Cerebellar cortex (tissue), 1 donor: ENCODE measurements at places on chromosomes 6 and 20.

DNA sequence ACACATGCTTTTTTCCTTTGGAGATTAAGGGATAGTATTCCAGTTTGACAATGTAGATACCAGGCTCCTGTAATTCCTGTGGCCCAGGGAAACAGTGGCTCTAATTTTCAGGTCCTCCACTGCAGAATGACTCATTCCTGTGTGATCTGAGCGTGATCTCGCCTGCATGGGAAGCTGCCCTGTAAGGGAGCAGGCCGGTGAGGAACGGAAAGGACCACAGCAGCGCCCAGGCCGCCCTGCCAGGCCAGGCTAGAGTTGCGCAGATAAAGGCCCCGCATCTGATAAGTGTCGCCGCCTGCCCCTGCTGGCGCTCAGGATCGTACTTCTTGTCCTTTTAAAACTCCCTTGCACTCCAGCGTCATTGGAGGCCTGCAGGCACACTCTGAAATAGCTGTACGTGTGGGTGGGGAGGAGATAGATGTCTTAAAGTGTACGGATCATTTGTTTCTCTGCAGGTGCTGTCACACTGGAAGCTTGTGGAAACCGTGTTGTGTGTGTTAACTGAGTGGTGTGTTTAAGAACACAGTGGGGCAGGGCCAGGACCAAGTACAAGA, 60.7 kb downstream of the SYNJ2 start:
- no peak for DNase-seq

DNA sequence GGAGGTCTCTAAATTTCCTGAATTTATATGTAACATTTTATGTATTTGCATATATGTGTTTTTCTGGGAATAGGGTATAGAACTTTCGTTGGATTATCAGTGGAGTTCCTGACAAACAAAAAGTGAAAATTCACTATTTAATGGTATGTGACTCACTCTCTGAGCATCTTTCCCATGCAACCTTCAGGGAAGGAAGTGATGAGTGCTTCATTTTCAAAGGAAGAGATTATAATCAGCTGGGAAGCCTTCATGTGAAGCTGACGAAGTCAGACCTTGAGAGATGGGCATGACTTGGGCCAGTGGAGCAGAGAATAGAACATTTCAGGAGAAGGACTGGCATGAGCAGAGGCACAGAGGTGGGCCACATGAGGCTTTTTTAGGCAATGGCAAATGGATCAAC, 72.7 kb downstream of the FAXC start:
- DNase-seq = no peak

- no peak for DNase-seq
Observed at GRCh38 chr6:127932708-127933107, 31.9 kb upstream of the THEMIS start.

GRCh38 chr20:45592574-45593189, 13.6 kb upstream of the WFDC8 start:
- DNase-seq = peak; percentile 32

DNA sequence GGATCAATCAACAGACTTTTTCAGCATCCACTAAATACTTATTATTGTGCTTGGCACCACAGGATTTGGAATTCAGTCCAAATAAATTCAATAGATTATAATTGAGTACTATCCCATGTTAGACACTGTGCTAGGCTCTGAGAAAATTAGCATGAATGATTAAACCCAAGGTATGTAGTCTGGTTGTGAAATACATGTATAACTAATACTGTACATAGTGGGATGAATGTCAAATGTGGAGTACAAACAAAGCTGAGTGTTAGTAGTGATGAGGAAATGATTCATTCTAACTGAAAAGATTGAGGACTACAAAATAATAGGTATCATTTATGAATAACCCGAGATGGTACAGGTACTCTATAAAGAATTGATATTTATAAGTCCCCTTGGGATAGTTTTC, 111.9 kb upstream of the FLRT3 start:
- DNase-seq = no peak

- DNase-seq = no peak
Observed at GRCh38 chr6:54860739-54861138, 14.2 kb downstream of the FAM83B start.

DNA sequence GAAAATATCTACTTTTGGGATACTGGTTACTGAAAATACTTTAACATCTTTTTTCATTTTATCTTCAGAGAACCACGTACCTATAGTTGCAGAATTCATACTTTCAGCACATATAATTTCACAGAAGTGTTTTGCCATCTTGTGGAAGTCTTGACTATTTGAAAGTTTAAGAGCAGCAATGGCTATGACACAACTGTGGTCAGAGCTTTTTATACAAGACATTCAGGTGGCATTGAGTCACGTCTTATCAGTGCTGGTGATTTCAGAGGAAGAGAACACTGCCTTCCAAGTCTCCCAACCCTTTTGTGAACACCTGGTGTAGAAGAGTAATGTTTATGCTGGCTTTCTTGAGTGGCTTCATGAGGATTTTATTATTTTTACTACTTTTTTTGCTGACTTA, 171.6 kb downstream of the ARID1B start:
- DNase-seq = no peak

DNA sequence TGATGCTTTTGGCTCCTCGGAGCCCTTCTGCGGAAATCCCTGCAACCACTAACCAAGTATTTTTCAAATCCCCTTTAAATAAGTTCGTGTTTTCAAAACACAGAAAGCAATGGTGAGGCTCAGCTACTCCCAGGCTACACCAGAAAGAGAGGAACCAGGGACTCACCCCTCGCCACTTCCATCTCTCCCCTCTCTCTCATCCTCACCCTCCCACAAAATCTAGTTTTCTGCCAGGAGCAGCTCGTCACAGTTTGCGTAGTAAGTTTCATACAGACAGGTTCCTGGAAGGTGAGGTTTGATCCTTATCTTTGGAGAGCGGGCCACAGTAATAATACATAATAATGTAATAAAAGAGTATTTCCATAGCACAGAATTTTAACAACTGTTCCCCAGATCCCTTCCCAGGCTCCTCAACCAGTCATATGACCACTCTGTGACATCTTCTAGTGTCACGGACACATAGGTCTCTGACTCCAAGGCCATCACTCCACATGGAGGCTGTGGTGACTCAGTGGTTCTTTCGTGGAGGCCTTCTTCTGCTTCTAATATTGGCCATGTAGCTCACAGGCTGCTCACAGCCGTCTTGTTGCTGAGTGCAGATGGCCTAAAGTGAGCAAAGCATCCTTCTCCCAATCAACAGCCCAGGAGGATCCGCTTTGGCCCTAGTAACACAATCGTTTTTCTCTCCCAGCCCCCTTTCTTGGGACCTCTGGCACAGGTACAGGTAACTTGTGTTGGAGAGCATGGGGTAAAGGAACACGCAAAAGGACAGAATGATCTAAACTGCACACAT, 295.7 kb downstream of the CDC5L start:
- DNase-seq = no peak

GRCh38 chr6:53581856-53582255, 37.0 kb upstream of the GCLC start:
- DNase-seq = no peak

GRCh38 chr6:68633972-68634725, 933 bp upstream of the ADGRB3 start:
- peak; percentile 57 for DNase-seq

GRCh38 chr6:154219250-154219649, 137.4 kb downstream of the IPCEF1 start:
- no peak for DNase-seq

DNA sequence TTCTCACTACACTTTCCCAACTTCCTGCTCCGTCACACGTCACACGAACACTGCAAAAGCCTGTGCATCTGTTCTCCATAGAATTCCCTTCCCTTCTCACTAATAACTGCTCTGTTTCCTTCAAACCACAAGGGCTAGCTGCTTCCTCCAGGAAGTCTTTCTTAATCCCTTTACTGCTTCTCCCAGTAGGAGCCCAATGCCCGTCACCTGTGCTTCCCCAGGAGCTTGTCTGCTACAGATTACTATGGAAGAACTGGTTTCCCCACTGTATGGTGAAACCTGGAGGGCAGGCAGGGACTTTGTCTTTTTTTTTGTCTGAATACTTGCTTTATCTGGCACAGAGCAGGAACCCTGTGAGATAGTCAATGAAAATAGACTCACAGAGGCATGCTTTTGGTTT, 444.7 kb upstream of the MAP3K7 start:
- DNase-seq = no peak

- DNase-seq = no peak
Observed at GRCh38 chr6:63799313-63799712, 163.7 kb downstream of the PHF3 start.

GRCh38 chr6:3803627-3804468, 45.3 kb upstream of the FAM50B start:
- DNase-seq = no peak

- DNase-seq = no peak
Observed at GRCh38 chr6:149122850-149123821, 194.4 kb upstream of the TAB2 start.

DNA sequence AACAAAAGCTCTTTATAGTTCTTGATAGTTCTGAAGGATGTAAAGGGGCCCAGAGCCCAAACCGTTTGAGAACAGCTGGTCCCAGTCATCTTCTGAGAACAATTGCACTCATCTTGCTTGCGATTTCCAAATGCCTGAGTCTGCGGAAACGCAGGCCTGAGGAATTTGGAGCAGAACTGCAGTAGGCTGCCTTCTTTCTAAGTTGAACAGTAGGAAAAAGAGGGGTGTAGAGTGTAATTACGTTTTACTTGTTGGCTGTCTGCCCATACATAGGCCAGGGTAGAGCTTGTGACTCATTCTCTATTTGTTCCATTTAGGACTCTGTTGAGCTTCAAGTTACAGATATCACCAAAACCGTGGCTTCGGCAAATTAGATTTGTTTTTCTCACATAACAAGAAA, 42.0 kb upstream of the KIF16B start:
- no peak for DNase-seq

GRCh38 chr20:48763216-48763914, 64.4 kb downstream of the PREX1 start:
- no peak for DNase-seq

DNA sequence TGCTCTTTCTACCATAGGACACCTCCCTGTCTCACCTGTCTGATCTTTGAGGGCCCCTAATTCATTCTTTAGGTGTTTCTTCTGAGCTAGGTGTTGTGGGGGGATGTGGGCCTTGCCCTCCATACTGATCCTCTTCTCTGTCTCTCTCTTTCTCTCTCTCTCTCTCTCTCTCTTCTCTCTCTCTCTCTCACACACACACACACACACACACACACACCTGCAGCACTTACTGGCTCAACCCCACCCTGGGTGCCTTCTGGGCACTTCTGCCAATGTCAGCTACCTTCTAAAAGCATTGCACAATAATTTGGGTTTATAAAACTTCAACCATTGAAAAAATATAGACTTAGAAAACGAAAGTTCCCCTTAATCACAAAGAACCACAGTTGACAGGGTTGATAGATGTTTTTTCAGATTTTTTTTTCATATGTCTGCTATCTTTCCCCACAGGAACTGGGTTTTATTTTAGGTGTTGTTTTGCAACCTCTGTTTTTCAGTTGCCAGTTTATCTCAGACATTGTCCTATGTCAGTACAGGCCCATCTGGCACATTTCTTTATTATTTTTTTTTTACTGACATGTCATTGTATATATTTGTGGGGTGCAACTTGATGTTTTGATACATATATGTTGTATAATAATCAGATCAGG, 28.1 kb downstream of the PKIG start:
- DNase-seq = no peak
